ENCODE measurements at places on chromosomes 11 and 22. TPM values are rescaled to one million over a fixed set of nuclear protein-coding genes. Genes with fewer than 3 reads are reported as not detected.

The EFCAB6 gene
- not detected for total RNA-seq

The PNPLA5 gene
- total RNA-seq: not detected

The KRTAP5-10 gene
- total RNA-seq: not detected

The OR4D9 gene
- not detected for total RNA-seq

DNA sequence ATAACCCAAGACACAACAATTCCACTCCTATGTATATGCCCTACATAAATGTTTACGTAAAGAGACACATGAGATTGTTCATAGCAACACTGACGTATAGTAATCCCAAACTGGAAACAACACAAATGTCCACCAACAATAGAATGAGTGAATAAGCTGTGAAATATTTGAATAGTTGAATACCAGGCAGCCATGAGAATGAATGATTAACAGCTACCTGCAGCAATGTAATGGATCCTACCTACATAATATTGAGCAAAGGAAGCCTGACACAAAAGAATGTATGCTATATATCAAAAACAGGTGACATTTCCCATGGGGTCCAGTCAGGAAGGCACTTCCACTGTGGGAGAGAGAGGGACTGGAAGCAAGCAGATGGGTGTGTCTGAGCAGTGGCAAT is 92.8 kb upstream of the LINC01488 start:
- no peak for DNase-seq

GRCh38 chr11:9081153-9081552 is 10.2 kb downstream of the SCUBE2 start:
- no peak for DNase-seq

DNA sequence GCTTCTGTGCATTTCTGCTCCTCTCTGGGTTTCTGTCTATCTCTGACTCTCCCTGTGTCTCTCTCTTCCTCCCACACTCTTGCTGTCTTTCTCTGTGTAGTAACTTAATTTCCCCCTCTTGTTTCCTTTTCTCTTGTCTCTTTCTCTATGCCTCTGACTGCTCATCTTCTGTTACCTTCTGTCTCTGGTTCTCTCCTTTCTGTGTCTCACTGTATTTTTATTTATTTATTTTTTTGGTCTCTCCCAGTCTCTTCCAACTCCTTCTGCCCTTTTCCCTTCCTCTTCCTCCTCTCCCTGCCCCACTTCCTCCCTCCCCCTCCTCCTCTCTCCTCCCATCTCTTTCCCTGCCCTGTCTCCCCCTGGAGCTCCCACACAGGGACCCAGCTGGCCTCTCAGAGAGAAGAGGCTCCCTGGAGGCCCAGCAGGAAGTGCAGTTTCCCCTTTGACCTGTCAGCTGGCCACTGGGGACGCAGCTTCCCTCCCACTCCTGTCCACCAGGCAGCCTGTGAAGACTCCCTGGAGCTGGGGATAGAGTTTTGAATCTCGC is 38.3 kb upstream of the MYH9 start:
- DNase-seq: no peak

DNA sequence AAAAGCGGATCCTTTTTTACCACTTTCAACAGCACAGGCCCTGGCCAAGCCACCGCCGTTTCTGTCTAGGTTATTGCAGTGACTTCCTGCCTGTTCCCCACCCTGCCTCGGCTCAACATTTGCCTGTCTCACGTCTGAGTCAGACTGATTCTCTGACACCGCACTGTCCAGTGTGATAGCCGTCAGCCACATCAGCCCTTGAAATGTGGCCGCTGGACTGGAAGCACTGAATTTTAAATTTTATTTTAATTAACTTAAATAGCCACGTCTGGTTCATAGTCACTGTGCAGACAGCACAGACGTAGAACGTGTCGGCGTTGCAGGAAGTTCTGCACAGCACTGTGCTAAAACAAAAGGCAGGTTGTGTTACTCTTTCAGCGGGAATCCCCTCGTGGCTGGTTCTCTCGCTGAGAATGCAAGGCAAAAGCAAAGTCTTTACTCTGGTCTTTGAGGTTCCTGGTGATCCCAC is 56.3 kb upstream of the ADSL start:
- peak; percentile 87 for DNase-seq

DNA sequence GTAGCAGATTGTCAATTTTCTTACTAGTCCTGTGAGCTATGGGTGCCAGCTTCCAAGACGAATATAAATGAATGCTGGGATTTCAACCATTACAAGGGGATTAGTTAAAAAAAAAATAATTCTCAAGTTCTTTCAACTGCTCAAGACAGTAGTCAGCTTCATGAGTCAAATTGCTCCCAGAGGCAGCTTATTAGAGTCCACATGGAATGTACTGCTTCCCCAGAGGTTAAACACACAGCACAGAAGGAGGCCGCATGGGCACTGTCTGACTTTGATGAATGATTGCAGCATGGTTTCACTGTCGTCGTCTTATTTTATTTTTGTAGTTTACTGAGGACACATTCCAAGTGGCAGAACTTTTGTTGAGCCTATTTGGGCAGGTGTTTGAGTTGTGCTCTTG is 563.2 kb downstream of the TMEM135 start:
- DNase-seq: no peak

- no peak for DNase-seq
Observed at GRCh38 chr11:109845437-109845836, 247.8 kb upstream of the ZC3H12C start.

GRCh38 chr11:87290304-87290922 is 252.7 kb downstream of the TMEM135 start:
- DNase-seq: peak; percentile 46

DNA sequence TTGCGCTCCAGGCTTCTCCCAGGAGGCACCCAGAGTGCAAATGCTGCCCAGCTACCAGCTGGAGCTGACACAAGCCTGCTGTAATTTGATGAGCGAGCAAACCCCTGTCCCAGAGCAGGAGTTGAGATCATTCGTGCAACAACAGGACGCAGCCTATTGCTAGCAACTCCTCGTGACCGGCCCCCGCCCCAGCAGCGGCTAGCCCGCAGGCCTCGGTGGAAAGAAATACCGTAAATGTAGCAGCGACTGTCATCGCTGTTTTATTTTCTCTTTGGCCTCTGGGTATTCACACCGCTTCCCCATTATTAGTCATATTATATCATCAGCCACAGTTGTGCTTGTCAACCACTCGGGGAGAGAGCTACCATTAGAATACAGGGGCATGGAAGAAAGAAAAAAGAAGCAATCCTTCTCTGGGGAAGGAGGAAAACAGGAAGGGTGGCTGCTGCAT is 59.2 kb upstream of the ATXN10 start:
- peak; percentile 22 for DNase-seq

GRCh38 chr22:25085930-25086901 is 113.4 kb upstream of the CRYBB3 start:
- DNase-seq: no peak

- DNase-seq: no peak
Observed at GRCh38 chr11:79813551-79813950, 372.7 kb upstream of the TENM4 start.

DNA sequence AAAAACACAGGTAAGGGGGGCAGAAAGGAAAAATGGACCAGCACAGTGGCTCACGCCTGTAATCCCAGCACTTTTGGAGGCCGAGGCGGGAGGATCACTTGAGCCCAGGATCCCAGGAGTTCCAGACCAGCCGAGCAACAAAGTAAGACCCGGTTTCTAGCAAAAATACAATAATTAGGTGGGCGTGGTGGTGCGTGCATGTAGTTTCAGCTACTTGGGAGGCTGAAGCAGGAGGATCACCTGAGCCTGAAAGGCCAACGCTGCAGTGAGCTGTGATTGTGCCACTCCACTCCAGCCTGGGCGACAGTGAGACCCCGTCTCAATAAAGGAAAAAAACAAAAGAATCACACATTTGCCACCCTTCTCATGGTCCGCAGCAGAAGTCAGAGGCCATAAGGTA is 519.4 kb downstream of the BRD1 start:
- DNase-seq: no peak

DNA sequence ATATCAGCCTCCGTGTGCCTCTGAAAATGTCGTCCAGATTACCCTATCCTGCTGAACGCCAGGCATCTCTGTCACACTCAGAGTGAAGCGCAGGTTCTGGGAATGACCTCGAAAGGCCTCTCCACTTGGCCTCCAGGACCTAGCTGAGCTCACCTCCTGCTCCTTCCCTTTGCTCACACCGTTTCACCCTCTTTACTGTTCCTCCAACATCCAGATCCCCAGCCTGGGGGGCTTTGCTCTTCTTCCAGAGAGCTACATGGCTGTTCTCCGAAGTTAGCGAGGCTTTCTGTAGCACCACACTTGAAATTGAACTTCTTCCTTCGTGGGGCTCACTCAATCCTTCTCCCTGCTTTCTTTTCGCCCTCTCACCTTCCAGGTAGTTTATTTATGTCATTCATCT is 27.9 kb downstream of the GLB1L2 start:
- no peak for DNase-seq
